ENCODE measurements at places on chromosomes 5 and 9.

- no peak for DNase-seq
Observed at GRCh38 chr9:84266087-84266561, 74.4 kb downstream of the SLC28A3 start.

GRCh38 chr9:132639322-132639721 is 30.5 kb downstream of the DDX31 start:
- no peak for DNase-seq

GRCh38 chr5:135069895-135070657 is 36.0 kb upstream of the PITX1 start:
- DNase-seq, result no peak

DNA sequence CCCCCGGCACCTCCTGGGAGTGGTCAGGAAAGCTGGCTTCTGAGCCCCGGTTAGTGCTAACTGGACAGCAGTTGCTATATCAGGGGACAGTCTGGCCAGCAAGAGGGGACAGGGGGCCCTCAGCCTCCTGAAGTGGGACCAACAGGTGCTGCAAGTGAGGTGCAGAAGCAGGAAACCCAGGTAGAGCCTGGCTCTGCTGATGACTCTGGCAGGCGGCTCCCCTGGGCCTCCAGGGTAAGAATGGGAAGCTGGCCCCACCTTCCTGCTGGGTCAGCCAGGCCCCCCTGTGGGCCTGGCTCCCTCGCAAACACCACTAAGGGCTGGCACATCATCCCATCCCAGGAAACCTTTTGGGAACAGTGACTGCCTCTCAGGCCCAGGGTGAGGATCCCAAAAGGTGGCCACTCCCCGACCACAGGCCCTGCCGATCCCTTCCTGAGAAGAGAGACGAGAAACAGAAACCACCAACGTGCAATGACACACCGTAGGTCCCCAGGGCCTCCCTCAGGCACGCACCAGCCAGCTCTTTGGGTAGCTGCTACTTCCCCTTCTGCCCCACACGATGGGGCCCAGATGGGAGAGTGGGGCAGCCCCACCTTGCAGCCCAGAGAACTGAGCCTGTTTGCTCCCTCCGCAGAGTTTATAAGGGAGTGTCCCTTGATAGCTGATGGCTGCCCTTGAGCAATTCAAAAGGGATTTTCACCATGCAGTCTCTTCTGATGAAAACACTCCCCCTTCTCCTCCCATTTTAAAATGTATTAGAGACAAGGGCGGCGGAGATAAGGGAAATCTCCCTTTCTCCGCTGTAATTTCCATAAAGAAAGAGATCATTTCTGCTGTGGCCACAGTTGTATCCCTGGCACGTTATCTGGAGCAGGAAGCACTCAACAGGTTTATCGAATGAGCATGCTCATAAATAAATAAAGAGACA is 76.8 kb downstream of the STK10 start:
- DNase-seq, result peak; percentile 77

DNA sequence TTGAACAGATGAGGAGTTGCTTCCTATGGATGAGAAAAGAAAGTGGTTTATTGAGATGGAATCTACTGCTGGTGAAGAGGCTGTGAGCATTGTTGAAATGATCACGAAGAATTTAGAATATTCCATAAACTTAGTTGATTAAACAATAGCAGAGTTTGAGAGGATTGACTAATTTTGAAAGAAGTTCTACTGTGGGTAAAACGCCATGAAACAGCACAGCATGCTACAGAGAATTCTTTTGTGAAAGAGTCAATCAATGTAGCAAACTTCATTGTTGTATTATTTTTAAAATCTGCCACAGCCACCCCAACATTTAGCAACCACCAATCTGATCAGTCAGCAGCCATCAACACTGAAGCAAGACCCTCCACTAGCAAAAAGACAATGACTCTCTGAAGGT is 309.1 kb downstream of the SPOCK1 start:
- no peak for DNase-seq

DNA sequence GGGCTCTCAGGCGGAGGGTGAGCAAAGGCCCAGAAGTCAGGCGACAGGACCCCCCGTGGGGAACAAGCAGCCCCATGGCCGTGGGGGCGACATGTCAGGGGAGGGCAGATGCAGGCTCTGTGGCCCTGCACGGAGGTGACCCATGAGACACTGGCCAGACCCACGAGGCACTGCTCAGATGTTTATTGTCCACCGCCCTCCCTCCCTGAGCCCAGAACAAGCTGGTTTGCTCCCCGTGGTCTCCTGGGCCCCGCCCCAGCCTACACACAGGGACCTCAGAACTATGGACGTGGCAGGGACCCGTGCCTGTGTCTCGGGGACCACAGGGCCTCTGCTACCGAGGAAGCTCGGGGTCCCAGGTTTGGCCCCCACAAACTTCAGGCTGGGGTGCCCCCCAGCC is 1.9 kb downstream of the FUT7 start:
- DNase-seq, result no peak

DNA sequence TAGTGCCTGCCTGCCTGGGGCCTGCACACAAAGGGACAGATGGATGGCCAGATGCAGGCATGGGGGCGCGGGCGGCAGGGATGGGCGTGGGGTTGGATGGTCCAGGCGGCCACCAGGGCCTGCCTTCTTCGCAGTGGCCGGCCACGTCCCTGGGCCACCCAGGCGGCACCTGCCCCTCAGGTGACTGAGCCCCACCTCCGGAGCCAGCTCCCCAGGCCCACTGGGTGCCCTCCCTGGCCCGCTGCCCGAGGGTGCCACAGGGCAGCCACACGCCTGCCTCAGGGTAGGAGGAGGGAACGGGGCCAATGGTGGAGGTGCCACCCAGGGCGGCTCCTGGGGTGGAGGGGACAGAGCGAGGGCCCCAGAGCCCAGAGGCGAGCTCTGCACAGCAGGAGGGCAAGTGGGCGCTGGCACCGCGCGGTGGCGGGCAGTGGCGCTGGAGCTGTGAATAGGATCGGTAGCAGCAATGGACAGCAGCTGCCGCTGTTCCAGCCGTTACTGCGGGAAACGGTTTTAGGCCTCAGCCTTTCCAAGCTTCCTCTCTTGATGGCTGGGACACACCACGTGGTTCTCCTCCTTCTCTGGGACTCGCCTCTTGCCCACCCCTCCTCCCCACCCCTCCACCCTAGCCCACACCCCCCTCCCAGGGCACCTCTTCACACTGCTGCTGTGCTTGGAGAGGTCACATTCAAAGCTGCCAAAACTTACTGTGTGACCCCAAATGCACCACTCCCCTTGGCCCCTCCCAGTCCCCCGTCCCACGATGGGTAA is 19.1 kb downstream of the LHX3 start:
- no peak for DNase-seq

GRCh38 chr5:65307088-65307487 is 174.6 kb downstream of the ADAMTS6 start:
- no peak for DNase-seq

GRCh38 chr9:79135681-79136415 is 435.9 kb upstream of the TLE4 start:
- DNase-seq, result no peak

DNA sequence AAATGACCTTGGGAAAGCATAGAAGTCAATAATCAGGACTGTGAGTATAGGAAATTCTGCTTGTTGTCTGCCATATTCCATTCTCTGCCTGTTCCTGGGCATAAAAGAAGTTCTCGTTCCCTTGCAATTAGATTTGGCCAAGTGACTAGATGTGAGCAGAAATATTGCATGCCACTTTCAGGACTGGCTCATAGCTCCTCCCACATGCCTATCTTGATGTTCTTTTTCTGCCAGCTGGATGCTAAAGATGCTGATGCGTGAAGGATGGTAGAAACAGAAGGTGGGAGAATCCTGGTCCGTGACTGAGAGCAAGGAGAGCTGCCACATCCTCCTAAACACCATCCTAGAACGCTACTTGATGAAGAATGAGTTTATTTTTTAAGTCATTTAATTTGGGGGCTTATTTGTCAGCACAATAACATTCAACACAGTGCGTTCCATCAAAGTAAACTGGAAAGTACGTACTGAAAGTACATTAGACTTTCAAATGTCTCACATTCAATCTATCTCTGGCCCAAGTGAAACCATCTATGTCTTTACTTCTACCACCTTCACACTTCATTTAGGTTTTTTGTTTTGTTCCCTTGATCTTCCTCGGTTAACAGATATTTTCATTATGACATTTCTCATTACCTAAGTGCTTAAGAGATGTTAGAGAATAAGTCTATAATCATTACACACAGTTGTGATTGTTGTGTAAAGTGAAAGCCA is 648.5 kb downstream of the RAB3C start:
- no peak for DNase-seq

DNA sequence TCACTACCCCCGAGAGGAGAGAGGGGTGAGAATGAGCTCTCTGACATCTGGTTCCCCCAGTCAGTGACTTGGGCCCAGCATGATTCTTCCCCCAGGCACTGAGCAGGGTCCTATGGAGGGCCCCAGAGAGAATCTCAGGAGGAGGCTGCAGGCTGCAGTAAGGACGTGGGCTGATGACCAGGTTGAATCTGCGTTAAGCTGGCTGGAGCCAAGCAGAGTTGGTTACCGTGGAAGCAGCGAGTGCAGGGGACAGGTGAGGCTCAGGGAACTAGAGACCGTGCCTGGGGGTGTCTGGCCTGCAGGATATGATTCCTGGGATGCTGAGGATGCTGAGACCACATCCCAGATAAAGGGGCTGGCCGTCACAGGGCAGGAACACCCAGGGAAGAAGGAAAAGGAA is 314.3 kb upstream of the IRX1 start:
- no peak for DNase-seq

DNA sequence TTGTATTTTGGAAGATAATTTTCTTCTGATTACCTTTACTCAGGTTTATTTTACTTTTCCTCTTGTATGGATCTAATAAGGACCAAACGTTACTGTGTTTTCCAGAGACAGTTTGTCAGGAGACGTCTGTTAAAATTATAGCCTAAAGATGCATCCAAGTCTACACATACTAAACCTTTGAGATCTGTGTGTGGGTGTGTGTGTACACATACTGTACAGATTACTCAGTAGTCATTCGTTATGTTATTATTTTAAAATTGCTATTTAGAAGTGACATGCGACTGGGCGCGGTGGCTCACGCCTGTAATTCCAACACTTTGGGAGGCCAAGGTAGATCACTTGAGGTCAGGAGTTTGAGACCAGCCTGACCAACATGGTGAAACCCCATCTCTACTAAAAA is 51.6 kb upstream of the CNTLN start:
- no peak for DNase-seq

DNA sequence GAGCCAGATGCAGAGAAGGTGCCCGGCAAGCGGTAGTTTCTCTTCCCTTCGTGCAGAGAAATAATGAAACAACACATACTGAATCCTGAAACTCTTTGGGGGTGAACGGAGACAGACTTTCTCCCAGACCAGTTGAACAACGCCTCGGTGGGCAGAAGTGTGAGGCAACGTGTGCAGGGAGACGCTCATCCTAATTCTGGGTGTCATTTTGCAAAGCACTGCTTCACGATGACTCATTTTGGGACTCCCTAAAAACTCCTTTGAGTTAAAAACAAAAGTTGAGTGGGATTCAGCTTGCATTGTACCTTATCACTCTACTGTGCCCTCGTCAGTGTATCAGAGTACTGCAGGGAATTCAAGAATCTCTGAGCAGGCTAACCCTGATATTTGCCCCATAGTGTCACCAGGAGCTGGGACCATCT is 3.5 kb upstream of the NEK6 start:
- DNase-seq, result peak; percentile 28

DNA sequence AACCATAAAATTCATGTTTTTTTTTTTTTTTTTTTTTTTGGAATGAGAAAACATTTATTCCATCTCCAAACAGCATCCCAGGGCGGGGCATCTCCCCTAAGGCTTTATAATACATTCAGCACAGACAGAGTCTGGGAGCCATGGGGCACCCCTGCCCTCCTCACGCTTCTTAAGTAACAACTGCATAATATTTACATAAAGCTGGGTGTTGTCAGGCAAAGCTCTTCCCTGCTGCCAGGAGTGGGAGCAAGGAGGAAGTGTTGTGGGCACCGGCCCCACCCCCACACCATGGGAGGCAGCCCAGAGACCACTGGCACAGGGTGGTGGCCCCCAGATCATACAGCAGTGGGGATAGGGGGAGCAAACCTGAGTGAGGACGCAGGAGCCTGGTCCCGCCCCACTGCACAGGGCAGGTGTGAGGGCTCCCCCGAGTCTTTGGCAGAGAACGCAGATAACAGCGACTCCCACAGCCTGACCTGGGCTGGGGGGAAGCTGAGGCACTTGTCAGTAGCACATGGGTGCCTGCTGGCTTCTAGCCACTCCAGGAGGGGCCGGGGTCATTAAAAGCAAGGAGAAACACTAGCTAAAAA is 86.1 kb upstream of the CEP78 start:
- no peak for DNase-seq

DNA sequence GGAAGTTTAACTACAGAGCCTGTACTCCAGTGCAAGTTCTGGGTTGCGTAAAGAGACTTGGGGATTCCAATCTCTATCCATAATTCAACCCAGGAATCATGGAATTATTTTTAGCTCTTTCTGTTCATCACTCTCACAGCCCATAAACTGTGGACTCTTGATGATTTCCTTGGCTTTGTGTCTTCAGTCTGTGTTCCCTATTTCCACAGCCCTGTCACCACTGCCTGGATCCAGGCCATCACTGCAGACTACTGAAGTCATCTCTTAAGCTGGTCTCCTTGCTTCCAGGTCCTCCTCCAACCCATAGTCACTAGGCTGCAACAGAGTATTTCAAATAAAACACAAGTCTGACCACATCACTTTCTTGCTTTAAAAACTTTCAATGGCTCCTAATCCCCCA is 211.7 kb downstream of the PLK2 start:
- DNase-seq, result no peak

- no peak for DNase-seq
Observed at GRCh38 chr9:119500072-119500771, 131.0 kb upstream of the BRINP1 start.

DNA sequence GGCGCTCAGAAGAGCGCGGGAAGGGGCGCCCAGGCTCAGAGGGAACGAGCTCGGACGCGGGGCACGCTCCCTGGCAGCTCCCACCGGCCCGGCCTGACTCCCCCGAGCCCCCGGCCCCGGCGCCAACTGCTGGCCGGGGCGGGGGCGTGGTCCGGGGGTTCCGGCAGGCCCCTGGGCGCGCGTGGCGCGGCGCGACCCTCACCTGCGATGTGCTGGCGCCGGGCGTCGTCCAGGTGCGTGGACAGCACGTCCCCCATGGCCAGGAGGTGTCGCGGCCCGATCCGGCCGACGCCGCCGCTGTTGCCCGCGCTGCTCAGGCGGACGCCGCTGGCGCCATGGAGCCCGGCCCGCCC is 43.5 kb upstream of the STXBP1 start:
- DNase-seq, result no peak

- no peak for DNase-seq
Observed at GRCh38 chr5:110386782-110387181, 339.7 kb downstream of the TMEM232 start.

GRCh38 chr9:14616188-14616982 is 76.8 kb downstream of the ZDHHC21 start:
- no peak for DNase-seq

GRCh38 chr9:72041775-72042194 is 18.6 kb downstream of the C9orf57 start:
- DNase-seq, result no peak

GRCh38 chr5:140038373-140038957 is 4.6 kb downstream of the NRG2 start:
- no peak for DNase-seq

- DNase-seq, result no peak
Observed at GRCh38 chr5:171647904-171648260, 137.7 kb upstream of the SMIM23 start.

Measured in stimulated activated CD4-positive, alpha-beta T cell treated with anti-CD3 and anti-CD28 coated beads, Interleukin-4, amount 100 ng/mL, for 4 hours (primary cell).